ENCODE measurements at places on chromosomes 6 and 20.

DNA sequence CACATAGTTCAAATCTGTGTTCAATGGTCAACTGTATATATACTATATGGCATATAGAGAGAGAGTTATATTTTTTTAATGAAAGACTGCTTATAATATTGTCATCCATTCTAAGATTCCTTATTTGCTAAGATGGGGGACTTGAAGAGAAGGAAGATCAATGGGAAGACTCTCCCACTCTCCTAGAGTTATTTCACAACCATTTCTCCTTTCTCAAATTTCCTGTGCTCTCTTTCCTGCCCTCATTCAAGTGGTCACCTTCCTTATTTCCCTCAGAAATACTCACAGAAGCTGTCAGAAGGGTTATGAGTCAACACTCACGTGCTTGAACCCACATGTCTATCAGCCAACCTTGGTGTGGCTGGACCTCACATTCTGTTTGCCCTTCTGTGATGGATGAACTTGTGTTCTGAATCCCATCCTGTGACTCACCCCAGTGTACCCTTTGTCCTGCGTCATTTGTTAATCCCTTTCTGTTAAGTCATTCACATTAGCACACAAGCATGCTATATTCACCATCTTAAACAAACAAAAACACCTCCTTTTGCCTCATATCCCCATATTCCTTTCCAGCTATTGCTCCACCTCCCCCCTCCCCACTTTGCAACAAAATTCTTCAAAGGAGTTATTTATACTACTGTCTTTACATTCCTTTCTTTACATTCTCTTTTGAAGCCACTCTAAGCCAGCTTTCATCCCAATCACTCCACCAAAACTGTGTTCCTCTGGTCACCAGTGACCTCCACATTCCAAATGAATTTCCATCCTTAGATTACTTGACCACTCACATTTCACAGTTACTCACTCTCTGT, 279.3 kb upstream of the TCF21 start:
- no peak for DNase-seq

DNA sequence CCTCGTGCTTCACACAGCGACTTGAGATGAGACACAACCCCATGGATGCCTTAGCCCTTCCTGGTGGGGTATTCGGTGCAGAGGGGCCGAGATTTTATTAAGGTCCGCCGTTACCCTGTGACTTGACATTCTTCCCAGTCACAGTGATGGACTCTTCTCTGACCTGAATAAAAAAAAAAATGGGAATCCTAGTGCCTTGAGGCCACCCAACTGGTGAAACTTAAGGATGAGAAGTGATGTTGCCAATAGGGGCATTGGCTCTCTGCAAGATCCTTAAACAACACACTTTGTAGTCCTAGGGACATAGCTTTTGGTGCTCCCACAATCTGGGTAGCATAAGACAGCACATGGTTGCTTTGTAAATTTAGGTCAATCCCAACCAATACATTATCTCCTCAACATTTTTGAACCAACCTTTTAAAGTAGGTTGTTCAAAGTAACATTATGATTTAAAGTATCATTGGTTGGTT, 814 bp upstream of the ADNP start:
- peak; percentile 17 for DNase-seq

- DNase-seq: no peak
Measured at GRCh38 chr20:17875981-17876385, 92.6 kb downstream of the SNX5 start.

GRCh38 chr20:20836836-20837235, 124.4 kb upstream of the RALGAPA2 start:
- DNase-seq: no peak

GRCh38 chr6:163409712-163410111, 4.8 kb upstream of the QKI start:
- no peak for DNase-seq

- no peak for DNase-seq
Measured at GRCh38 chr20:36969478-36970186, 18.1 kb upstream of the SAMHD1 start.

Data from KBM-7 (cell line).